ENCODE measurements at places on chromosomes 2 and 18.

- DNase-seq = no peak
These were observed 60.6 kb upstream of the CUL3 start for GRCh38 chr2:224645722-224646121.

DNA sequence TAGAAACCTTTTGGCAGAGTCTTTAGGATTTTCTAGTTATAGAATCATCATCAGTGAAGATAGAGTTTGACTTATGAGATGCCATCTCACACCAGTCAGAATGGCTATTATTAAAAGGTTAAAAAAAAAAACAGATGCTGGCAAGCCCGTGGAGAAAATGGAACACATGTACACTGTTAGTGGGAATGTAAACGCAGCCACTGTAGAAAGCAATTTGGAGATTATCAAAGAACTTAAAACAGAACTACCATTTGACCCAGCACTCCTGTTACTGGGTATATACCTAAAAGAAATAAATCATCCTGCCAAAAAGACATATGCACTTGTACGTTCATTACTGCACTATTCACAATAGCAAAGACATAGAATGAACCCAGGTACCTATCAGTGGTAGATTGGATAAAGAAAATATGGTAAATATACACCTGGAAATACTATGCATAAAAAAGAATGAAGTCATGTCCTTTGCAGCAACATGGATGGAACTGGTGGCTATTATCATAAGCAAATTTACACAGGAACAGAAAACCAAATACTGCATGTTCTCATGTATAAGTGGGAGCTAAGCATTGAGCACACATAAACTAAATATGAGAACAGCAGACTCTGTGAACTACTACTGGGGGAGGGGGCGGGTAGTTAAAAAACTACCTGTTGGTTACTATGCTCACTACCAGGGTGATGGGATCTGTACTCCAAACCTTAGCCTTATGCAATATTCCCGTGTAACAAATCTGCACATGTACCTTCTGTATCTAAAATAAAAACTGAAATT, 279.0 kb downstream of the KIAA1328 start:
- DNase-seq = no peak

DNA sequence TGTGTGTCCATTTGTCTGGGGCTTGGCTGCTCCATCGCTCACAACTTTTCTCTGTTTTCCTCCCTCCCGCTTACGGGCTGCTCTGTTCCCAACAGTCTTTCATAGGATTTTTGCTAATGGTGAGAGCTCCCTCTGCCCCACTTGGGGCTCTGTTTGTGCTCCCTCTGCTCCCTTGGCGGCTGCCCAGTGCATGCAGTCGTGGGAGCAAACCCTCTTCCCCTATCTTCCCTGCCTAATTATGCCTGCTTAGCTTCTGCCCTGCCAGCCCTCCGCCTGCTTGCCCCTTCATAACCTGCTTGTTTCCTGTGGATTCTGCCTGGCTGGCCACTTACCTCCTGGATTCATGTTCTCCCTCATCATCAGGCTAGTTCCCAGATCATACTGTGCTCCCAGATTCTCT, 6.6 kb upstream of the KRTCAP3 start:
- no peak for DNase-seq

- no peak for DNase-seq
These were observed 151.0 kb downstream of the KCNJ3 start for GRCh38 chr2:154849482-154849881.

Measured in stimulated activated CD4-positive, alpha-beta T cell treated with anti-CD3 and anti-CD28 coated beads, Interleukin-4, amount 100 ng/mL, for 48 hours (primary cell).